ENCODE measurements at places on chromosomes 1 and 21. TPM values are rescaled to one million over a fixed set of nuclear protein-coding genes. Genes with fewer than 3 reads are reported as not detected.

- no peaks in the 10 kb centered on the region for H3K4me1 ChIP-seq
- H3K4me3 ChIP-seq: no peak overlapping the region
- H3K27ac ChIP-seq: no peak overlapping the region
These were observed 7.6 kb upstream of the BEND5 start for GRCh38 chr1:48784301-48784700.

The SELL gene
- total RNA-seq: 1.2 TPM

DNA sequence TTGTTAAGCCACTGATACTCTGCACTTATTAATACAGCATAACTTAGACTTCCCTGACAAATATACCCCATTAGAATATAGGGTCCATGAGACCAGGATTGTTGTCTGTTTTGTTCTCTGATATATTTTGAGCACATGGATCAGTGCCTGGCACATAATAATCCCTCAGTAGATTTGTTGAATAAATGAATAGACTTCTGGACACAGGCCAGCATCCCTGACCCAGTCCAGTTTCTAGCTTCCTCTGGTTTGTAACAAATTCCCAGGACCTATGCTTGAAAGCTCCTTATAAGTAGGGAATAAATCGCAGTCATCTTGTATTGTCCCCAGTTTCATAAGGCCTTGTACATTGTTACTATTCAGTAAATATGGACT lies 58.2 kb upstream of the GADD45A start:
- H3K27ac ChIP-seq: peak overlapping the region; percentile 83
- no peaks in the 10 kb centered on the region for H3K27me3 ChIP-seq
- no peaks in the 10 kb centered on the region for H3K36me3 ChIP-seq
- peaks cover 56% of the 10 kb centered on the region for H3K4me1 ChIP-seq
- DNase-seq: no peak
- no peak overlapping the region for H3K4me3 ChIP-seq

GRCh38 chr1:226681652-226682493 lies 57.2 kb downstream of the ITPKB start:
- no peak overlapping the region for H3K4me3 ChIP-seq
- no peak for DNase-seq
- H3K36me3 ChIP-seq: no peaks in the 10 kb centered on the region
- H3K27me3 ChIP-seq: no peaks in the 10 kb centered on the region

- H3K4me3 ChIP-seq: no peak overlapping the region
- peaks cover 30% of the 10 kb centered on the region for H3K27me3 ChIP-seq
- no peak overlapping the region for H3K27ac ChIP-seq
These were observed 56.4 kb upstream of the RUNX3 start for GRCh38 chr1:24986372-24986965.

DNA sequence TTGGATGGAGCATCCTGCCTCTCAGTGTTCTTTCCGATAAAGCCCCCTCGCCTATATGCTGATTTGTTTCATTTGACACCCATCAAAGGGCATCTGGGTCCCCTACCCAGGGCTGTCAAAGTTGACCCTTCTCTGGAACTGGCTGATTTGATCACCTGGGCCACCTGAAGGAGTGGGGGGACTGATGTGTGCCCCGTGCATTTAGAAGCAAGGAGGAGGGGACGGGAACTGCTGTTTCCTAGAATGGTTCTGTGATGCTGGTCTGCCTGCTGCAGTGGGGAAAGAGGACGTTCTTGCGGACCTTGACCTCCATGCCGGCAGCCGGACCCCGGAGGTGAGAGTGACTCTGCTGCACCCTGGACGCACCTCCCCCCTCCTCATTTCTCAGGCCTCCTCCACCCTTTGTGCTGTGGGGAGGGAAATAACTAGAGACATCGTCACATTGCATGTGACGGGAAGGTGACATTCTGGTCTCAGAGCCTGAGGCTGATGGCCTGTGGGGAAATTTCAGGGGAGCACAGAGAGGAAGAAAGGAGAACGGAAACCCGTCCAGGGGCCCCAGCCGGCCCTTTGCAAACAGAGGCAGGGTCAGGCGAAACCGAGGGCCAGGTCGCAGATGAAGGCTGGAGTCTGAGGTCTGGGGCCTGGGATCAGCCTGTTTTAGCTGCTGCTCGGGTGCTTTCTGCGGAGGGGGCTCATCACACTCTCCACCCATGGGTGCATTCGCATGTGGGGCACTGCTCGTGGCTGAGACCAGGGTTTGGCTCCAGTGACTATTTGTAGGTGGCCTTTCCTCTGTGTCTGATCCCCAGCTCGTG lies 25.7 kb downstream of the CRYAA start:
- no peak overlapping the region for H3K4me3 ChIP-seq
- H3K4me1 ChIP-seq: peaks cover 42% of the 10 kb centered on the region
- no peaks in the 10 kb centered on the region for H3K27me3 ChIP-seq
- no peak for DNase-seq

The JAM2 gene
- not detected for total RNA-seq

DNA sequence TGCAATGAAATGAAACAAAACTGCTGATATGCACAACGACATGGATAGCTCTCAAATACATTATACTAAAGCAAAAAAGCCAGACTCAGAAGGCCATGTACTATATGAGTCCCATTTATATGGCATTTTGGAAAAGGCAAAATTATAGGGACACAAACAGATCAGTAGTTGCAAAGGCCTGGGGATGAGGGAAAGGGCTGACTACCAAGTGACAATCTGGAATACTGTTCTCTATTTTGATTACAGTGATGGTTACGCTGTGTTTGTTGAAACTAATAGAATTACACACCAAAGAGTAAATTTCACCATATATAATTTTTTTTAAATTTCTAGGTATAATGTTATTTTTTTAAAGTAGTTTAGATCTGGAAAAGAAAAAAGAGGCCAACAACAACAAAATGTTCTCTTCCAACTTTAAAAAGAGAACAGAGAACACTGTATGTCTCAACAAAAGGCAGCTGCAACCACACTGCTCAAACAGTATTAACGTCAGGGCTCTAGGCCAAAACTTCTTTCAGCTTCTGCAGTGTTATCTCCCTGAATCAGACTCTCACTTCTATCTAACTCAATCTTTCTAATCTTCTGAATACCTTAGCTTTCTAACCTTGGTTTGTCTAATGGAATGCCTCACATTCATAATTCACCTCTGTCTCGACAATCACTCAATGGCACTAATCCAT lies 75.8 kb downstream of the FOXJ3 start:
- H3K27ac ChIP-seq: no peak overlapping the region
- no peaks in the 10 kb centered on the region for H3K27me3 ChIP-seq
- DNase-seq: no peak
- peaks cover 21% of the 10 kb centered on the region for H3K36me3 ChIP-seq
- no peaks in the 10 kb centered on the region for H3K4me1 ChIP-seq
- H3K4me3 ChIP-seq: no peak overlapping the region

The CHIA gene
- total RNA-seq: not detected

The TNFRSF18 gene
- 120 TPM for total RNA-seq

The S100A9 gene
- 482 TPM for total RNA-seq

The LCE1E gene
- total RNA-seq: not detected

The SPATA45 gene
- total RNA-seq: not detected

The SLC22A15 gene
- 2.2 TPM for total RNA-seq

The FMO4 gene
- total RNA-seq: 0.98 TPM

DNA sequence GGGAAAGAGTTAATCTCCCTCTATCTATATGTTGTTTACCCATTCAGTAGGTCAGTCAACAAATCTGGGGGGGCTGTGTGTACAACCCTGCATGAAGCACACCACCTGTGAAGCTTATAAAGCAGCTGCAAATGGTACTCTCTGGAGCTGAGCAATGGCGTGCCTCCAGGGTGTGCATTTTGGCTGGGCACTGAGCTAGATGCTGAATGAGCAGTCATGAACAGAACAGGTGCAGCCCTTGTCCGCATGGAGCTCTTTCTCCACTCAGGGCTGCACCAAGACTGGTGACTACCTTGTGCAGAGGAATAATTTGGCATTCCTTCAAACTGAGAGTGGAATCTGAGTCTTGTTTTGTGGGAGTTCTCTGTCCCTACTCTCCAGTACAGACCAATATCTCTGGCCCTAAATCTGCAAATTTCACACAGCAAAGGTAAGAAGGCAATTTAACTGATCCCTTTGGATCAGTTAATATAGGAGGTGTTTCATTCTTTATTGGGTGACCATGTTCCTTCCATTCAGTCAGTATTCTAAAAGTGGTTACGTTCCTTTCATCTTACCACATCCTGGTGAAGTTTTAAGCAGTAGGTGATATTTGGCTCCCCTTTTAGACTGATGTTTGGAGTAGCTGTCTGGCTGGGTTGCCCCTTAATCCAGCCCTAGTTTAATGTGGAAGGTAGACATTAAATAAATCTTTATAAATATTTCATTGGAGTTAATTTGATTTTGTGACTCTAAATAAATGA lies 76.0 kb downstream of the GPR88 start:
- DNase-seq: no peak
- H3K4me1 ChIP-seq: no peaks in the 10 kb centered on the region
- no peaks in the 10 kb centered on the region for H3K36me3 ChIP-seq
- H3K27ac ChIP-seq: no peak overlapping the region
- no peak overlapping the region for H3K4me3 ChIP-seq

DNA sequence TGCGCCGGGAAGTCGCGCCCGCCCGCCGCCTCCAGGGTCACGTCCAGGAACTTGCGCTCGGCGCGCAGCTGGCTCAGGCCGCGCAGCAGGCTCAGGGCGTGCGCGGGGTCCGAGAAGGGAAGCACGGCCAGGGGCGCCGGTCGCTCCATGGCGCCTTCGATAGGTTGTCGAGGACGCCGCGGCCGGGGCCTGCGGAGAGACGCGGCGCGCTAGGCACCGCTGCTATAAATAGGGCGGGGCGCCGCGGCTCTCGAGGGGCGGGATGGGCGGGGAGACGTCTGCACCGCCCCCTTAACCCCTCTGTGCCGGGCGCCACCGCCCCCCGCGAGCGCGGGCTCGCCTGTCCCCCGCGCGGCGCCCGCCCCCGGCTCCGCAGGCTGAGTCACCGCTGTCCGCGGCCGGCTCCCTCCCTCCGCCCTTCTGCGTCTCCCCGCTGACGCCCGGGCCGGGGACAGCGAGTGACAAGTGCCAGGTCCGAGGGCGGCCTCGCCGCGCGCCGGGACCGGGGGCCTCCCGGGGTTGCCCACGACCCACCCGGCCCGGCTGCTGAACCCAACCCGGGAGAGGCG lies at the start of gene KLHL21:
Gene KLHL21 (minus strand): TSS at position 201 of the 569 bp plus-strand sequence. CDS start 52 bp downstream, at position 149.
- H3K27me3 ChIP-seq: no peaks in the 10 kb centered on the region
- peak within 1 kb of the TSS; percentile 86 for H3K4me3 ChIP-seq
- peak; percentile 97 for DNase-seq
- H3K36me3 ChIP-seq: peaks cover 8% of the 10 kb centered on the region
- H3K4me1 ChIP-seq: peaks cover 30% of the 10 kb centered on the region

DNA sequence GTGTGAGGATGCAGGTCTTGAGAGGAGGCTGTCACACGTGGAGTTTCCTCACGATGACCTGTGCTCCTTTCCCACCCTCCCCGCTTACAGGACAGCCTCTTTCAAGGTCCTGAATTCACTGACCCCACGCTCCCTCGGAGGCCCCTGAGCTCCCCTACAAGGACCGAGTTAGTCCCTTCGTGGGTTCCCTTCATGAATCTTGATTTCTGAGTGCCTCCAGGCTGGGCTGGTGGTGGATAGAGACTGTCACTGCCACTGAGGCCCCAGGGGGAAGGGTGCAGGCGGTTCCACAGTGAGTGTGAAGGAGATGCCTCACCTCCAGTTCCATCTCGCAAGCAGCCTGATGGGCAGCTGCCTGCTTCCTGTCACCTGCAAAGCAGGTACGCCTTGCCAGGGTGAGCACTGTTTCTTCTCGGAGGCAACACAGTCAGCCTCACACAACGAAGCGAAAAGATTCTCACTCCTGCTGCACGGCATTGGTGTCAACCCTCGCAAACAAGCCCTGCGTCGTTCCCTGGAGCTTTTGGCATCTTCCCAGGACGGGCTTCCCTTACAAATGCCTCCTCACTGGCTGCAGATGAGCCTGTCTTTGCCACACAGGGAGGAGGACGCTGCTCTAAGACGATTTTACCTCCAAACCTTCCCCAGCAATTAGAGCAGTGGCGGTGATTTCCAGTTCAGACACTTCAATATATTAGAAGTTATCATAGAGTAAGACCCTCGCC lies 26.7 kb upstream of the PCP4 start:
- no peak for DNase-seq
- H3K36me3 ChIP-seq: no peaks in the 10 kb centered on the region
- H3K27me3 ChIP-seq: no peaks in the 10 kb centered on the region
- no peak overlapping the region for H3K27ac ChIP-seq
- no peaks in the 10 kb centered on the region for H3K4me1 ChIP-seq
- H3K4me3 ChIP-seq: no peak overlapping the region

GRCh38 chr1:40003156-40004093 lies 37.1 kb upstream of the CAP1 start:
- H3K27ac ChIP-seq: no peak overlapping the region
- H3K4me1 ChIP-seq: no peaks in the 10 kb centered on the region
- H3K27me3 ChIP-seq: no peaks in the 10 kb centered on the region
- H3K36me3 ChIP-seq: no peaks in the 10 kb centered on the region
- no peak overlapping the region for H3K4me3 ChIP-seq

The MGST3 gene
- 168 TPM for total RNA-seq

The KCNT2 gene
- 0.69 TPM for total RNA-seq

DNA sequence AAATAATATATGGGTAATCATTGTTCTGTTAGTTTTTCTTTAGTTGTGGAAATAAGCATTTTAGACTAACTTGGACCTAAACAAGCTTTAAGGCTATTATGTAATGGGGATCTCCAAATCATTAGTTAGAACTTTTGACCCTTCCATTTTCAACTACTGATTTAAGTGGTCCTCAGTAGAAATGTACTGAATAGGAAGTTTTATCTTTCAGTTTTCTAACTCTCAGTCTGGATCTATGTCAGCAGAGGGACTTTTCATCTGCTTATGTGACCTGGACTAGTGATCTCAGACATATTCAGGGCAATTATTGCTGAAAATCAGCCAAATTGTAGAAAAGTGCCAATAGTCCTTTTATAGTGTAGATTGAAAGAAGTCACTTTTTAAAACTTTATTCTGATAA lies 56.0 kb downstream of the SASS6 start:
- H3K27me3 ChIP-seq: no peaks in the 10 kb centered on the region
- H3K4me3 ChIP-seq: no peak overlapping the region
- H3K4me1 ChIP-seq: no peaks in the 10 kb centered on the region

DNA sequence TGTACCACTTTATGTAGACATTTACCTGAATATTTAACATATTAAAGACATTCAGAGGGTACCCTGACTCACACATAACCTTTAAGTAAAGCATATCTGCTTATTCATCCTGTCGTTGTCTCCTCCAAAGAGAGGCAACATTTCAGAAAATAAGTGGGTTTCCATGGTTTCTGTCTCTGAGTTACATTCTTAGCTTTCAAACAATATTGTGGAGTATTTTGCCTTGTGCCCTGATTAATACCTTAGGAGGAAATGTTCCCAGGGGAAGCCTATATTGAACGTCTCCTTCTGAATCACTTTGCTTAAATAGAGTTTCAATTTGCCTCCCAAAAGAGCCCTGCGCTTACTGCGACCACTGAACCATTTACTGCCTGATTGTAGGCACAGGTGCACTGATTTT lies 26.1 kb downstream of the PALMD start:
- no peak overlapping the region for H3K4me3 ChIP-seq
- no peak for DNase-seq
- peaks cover 15% of the 10 kb centered on the region for H3K4me1 ChIP-seq
- H3K36me3 ChIP-seq: no peaks in the 10 kb centered on the region
